ENCODE measurements at places on chromosomes 16 and 17. TPM values are rescaled to one million over a fixed set of nuclear protein-coding genes. Genes with fewer than 3 reads are reported as not detected.

GNG13 gene
- polyA plus RNA-seq: not detected

TLCD3B gene
- not detected for polyA plus RNA-seq

TMED6 gene
- 0.43 TPM for polyA plus RNA-seq

MEOX1 gene
- 0.66 TPM for polyA plus RNA-seq

TMEM235 gene
- not detected for polyA plus RNA-seq

TM4SF5 gene
- polyA plus RNA-seq: not detected

MMP25 gene
- polyA plus RNA-seq: 0.36 TPM

RETREG3 gene
- polyA plus RNA-seq: 122 TPM

RPL38 gene
- 2,624 TPM for polyA plus RNA-seq

C16orf86 gene
- polyA plus RNA-seq: 4.3 TPM

KRT15 gene
- polyA plus RNA-seq: not detected

QPRT gene
- polyA plus RNA-seq: 0.15 TPM

TMEM114 gene
- polyA plus RNA-seq: not detected

NAGS gene
- 0.59 TPM for polyA plus RNA-seq

RPUSD1 gene
- polyA plus RNA-seq: 19.7 TPM

SSTR5 gene
- not detected for polyA plus RNA-seq

HBZ gene
- polyA plus RNA-seq: not detected

ANKS4B gene
- not detected for polyA plus RNA-seq

IRX3 gene
- not detected for polyA plus RNA-seq

ADAM11 gene
- 0.17 TPM for polyA plus RNA-seq

MKS1 gene
- 13.0 TPM for polyA plus RNA-seq

Measured in naive thymus-derived CD8-positive, alpha-beta T cell (primary cell).